ENCODE measurements at places on chromosomes 16 and 17. TPM values are rescaled to one million over a fixed set of nuclear protein-coding genes. Genes with fewer than 3 reads are reported as not detected.

GRCh38 chr16:27458258-27458657 lies 56.3 kb downstream of the IL21R start:
- peaks cover 60% of the 10 kb centered on the region for H3K4me1 ChIP-seq
- H3K27me3 ChIP-seq: no peaks in the 10 kb centered on the region
- H3K36me3 ChIP-seq: peaks cover 32% of the 10 kb centered on the region
- DNase-seq: no peak

GRCh38 chr16:56399047-56399446 lies 26.3 kb downstream of the AMFR start:
- no peaks in the 10 kb centered on the region for H3K4me1 ChIP-seq
- no peak for DNase-seq
- no peak overlapping the region for H3K27ac ChIP-seq
- no peak overlapping the region for H3K4me3 ChIP-seq
- peaks cover 43% of the 10 kb centered on the region for H3K36me3 ChIP-seq

DNA sequence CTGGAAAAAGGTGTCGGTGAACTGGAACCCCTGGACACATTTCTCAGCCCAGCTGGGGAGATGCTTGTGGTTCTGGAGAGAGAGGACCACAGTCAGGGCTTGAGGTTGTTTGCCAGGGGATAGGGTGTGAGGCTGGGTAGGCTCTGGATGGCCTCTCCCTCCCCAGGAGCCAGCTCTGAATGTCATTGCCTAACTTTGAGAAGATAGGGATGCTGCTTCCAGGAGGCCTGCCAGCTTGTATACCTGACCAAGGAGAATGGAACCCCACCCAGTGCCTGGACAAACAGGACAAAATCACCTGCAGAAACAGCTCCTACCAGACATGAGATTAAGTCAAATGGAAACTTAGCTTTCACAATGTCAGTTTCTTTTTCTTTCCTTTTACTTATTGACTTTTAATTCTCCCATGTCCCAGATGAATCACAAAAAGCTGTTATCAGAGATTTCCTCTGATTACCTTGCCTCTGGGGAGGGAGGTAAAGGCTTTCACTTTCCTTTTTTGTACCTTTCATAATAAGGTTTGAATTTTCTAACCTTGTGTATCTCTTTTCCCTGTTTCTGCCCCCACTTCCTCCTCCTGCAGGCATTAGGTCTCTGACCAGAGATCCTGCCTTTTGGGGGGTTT lies 29.8 kb upstream of the PLLP start:
- H3K27ac ChIP-seq: peak overlapping the region; percentile 72
- peaks cover 25% of the 10 kb centered on the region for H3K4me1 ChIP-seq
- DNase-seq: no peak
- H3K27me3 ChIP-seq: no peaks in the 10 kb centered on the region

DNA sequence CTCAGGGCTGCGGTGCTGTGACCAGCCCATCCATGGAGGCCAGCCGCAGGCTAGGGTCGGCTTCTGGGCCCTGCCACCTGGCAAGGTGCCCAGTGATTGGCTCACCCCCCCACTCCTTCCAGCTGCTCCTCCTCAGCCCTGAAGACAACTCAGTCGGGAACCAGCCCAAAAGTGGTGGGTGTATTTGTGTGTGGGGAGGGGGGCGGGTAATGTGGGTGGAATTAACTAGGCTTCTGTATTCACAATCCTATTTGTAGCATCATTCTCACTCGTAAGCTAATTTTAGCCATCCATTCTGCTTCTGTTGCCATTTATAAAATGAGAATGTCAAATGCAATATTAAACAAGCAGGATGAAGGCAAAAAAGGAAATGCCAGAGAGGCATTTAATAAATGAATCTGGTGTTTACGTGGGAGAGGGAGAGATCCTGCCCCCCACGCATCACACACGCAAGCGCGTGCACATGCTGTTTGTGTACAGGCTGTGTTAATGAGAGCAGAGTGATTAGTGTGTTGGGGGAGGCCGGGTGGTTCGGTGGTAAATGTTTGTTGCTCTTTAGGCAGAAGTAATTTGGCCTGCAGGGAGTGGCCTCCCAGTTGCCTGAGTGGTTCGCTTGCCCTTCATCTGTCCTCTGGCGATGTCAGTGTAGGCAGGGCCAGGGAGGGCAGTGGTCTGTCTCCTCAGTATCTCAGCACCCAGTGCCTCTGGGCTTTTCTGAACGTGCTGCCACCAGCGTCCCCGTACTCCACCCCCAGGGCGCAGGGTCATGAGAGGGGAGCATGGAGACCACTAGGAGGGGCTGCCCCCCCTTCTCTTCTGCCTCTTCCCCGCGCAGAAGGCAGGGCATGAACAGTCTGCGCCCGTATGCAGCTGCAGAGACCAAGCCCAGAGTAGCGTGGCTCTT lies 140.1 kb downstream of the CCDC182 start:
- H3K4me3 ChIP-seq: peak overlapping the region; percentile 73
- no peaks in the 10 kb centered on the region for H3K27me3 ChIP-seq
- peak; percentile 73 for DNase-seq

DNA sequence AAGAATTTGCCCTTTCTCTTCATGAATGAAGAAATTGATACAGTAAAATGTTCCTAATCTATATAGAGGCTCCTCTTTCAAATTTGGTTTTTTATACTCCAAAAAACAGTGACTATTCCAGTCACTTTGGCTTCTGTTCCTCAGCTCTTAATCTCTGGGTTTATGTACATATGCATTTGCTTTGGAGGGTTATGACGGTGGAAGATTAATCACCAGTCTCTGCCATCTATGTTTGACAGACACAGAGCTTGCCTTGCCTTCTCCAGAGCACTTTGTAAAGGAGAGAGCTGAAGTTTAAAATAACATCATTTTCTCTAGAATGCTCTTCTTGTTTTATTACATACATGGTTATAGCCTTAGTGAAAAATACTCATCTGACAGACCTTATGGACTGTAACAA lies 99.3 kb downstream of the NLK start:
- DNase-seq: no peak
- no peaks in the 10 kb centered on the region for H3K27me3 ChIP-seq
- no peaks in the 10 kb centered on the region for H3K4me1 ChIP-seq
- no peak overlapping the region for H3K27ac ChIP-seq
- H3K4me3 ChIP-seq: no peak overlapping the region

DNA sequence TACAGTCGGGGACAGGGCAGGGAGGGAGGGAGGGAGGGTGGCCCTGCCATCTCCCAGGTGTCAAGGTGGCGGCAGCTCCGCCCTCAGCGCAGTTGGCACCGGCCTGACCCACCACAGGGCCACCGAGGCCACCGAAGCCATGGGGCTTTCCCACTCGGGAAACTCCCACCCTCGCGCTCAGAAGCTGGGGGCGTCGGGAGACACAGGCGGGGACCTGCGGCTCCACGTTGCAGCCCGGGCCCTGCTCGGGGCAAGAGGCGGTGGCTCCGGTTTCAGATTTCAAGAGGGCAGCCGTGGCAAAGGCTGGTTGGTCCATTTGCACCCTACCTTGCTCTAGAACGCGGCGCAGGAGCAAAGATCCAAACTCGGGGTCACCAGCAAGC lies 544 bp downstream of the CYB561 start:
- no peaks in the 10 kb centered on the region for H3K36me3 ChIP-seq
- peaks cover 18% of the 10 kb centered on the region for H3K27me3 ChIP-seq
- peak overlapping the region; percentile 22 for H3K4me3 ChIP-seq
- no peak overlapping the region for H3K27ac ChIP-seq
- DNase-seq: no peak
- H3K4me1 ChIP-seq: peaks cover 33% of the 10 kb centered on the region

- H3K4me3 ChIP-seq: no peak overlapping the region
- H3K36me3 ChIP-seq: no peaks in the 10 kb centered on the region
- no peak for DNase-seq
- no peaks in the 10 kb centered on the region for H3K4me1 ChIP-seq
These were observed 172.0 kb upstream of the CIBAR2 start for GRCh38 chr16:85284141-85284817.

GRCh38 chr17:73437826-73438225 lies 126.0 kb upstream of the CDC42EP4 start:
- DNase-seq: no peak
- no peak overlapping the region for H3K27ac ChIP-seq
- H3K27me3 ChIP-seq: no peaks in the 10 kb centered on the region
- H3K4me3 ChIP-seq: no peak overlapping the region

DNA sequence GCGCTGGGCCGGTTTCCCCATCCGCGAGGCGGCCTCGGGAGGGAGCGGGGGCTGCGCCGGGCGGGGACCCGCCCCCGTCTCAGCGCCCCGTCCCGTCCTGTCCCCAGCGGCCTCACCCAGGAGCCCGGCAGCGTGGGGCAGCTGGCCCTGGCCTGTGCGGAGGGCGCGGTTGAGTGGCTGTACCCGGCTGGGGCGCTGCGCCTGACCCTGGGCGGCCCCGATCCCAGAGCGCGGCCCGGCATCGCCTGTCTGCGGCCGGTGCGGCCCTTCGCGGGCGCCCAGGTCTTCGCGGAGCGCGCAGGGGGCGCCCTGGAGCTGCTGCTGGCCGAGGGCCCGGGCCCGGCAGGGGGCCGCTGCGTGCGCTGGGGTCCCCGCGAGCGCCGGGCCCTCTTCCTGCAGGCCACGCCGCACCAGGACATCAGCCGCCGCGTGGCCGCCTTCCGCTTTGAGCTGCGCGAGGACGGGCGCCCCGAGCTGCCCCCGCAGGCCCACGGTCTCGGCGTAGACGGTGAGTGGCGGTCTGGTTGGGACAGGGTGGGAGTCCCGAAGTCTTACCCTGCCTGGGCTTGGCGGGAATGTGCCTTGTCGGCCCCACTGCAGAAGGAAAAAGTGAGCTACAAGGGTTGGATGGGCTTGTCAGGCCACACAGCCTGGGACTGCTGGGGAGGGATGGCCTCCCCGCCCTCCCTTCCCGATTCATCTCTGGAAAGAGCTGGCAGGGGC lies 720 bp downstream of the METRN start:
- H3K4me3 ChIP-seq: peak overlapping the region; percentile 43
- peaks cover 7% of the 10 kb centered on the region for H3K27me3 ChIP-seq
- H3K27ac ChIP-seq: no peak overlapping the region
- peaks cover 31% of the 10 kb centered on the region for H3K4me1 ChIP-seq

DNA sequence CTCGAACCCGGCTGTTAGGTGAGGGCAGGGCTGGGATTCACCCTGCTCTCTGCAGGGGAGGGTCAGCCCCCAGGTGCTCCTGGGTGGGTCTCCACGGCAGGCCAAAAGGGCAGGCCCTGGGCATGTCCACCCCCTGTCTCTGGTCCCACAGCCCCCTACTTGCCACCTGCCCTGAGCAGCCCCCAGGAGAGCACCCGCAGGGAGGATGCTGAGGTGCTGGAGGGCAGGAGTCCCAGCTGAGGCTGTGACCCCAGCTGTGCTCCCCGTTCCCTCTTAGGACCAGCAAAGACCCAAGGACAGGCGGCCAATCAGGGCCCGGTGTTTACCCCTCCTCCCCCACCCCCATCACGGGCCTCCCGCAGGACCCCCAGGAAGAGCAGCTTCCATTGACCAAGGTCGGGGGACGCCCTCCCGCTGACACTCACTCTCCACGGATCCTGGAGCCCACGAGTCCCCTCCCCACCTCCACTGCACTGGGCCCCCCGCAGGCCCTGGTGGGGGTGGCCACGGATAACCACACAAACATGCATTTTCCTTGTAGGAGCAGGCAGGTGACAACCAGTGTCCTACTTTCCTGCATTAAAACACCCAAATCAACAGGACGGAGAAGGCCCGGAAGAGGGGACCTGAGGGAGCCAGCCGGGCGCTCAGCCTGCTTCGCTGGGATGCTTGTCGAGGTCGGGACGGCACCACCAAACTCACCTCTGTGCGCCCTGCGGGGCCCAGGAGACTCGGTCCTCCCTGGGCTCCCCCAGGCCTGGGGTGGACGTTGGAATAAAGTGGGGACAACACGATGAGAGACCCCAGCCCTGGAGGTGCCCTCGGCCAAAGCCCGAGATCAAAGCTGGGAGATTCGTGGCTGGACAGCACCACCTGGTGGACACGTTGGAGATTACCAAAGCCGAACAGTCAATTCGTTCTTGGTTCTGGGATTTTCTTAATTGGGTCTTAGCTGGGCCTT lies 22.5 kb upstream of the ENPP7 start:
- no peaks in the 10 kb centered on the region for H3K4me1 ChIP-seq
- no peak overlapping the region for H3K4me3 ChIP-seq
- no peaks in the 10 kb centered on the region for H3K36me3 ChIP-seq
- peaks cover 3% of the 10 kb centered on the region for H3K27me3 ChIP-seq
- DNase-seq: peak; percentile 71
- H3K27ac ChIP-seq: no peak overlapping the region

- H3K36me3 ChIP-seq: peaks cover 17% of the 10 kb centered on the region
- H3K27ac ChIP-seq: no peak overlapping the region
- H3K4me3 ChIP-seq: no peak overlapping the region
- no peaks in the 10 kb centered on the region for H3K27me3 ChIP-seq
- H3K4me1 ChIP-seq: peaks cover 1% of the 10 kb centered on the region
- DNase-seq: no peak
These were observed 282.7 kb upstream of the TNRC6C start for GRCh38 chr17:77675816-77676215.

GRCh38 chr17:13107676-13108235 lies 89.9 kb upstream of the ELAC2 start:
- H3K4me1 ChIP-seq: no peaks in the 10 kb centered on the region
- no peaks in the 10 kb centered on the region for H3K36me3 ChIP-seq
- H3K27me3 ChIP-seq: no peaks in the 10 kb centered on the region
- DNase-seq: no peak

GRCh38 chr16:86157616-86158247 lies 258.8 kb downstream of the IRF8 start:
- peaks cover 4% of the 10 kb centered on the region for H3K36me3 ChIP-seq
- DNase-seq: no peak
- H3K4me1 ChIP-seq: peaks cover 4% of the 10 kb centered on the region
- no peak overlapping the region for H3K4me3 ChIP-seq
- H3K27ac ChIP-seq: no peak overlapping the region

DNA sequence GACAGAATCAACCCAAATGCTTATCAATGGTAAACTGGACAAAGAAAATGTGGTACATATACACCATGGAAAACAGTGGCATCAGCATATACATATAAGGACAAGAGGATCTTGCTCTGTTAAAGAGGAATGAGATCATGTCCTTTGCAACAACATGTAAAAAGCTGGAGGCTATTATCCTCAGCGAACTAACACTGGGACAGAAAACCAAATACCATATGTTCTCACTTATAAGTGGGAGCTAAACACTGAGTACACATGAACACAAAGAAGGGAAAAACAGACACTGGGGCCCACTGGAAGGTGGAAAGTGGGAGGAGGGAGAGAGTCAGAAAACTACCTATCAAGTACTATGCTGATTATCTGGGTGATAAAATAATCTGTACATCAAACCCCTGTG lies 447.3 kb upstream of the MAF start:
- H3K27me3 ChIP-seq: peaks cover 2% of the 10 kb centered on the region
- H3K36me3 ChIP-seq: no peaks in the 10 kb centered on the region
- H3K4me1 ChIP-seq: no peaks in the 10 kb centered on the region
- DNase-seq: no peak
- no peak overlapping the region for H3K27ac ChIP-seq

- H3K27ac ChIP-seq: no peak overlapping the region
- no peak for DNase-seq
- H3K27me3 ChIP-seq: no peaks in the 10 kb centered on the region
- no peak overlapping the region for H3K4me3 ChIP-seq
- H3K36me3 ChIP-seq: no peaks in the 10 kb centered on the region
These were observed 325.5 kb downstream of the C16orf95 start for GRCh38 chr16:86991679-86992078.

- H3K27me3 ChIP-seq: no peaks in the 10 kb centered on the region
- H3K36me3 ChIP-seq: peaks cover 17% of the 10 kb centered on the region
- peak; percentile 78 for DNase-seq
- peak overlapping the region; percentile 59 for H3K4me3 ChIP-seq
- H3K4me1 ChIP-seq: peaks cover 99% of the 10 kb centered on the region
These were observed 37.5 kb upstream of the CCR7 start for GRCh38 chr17:40602445-40603443.

- H3K4me1 ChIP-seq: no peaks in the 10 kb centered on the region
- DNase-seq: no peak
These were observed 58.2 kb upstream of the HAPSTR1 start for GRCh38 chr16:9033125-9033830.

MSL1 gene
- 83.2 TPM for total RNA-seq

C1QTNF1 gene
- total RNA-seq: not detected

C16orf74 gene
- 0.21 TPM for total RNA-seq

CORO6 gene
- total RNA-seq: 6.2 TPM

DNAI2 gene
- 0.84 TPM for total RNA-seq

SLC9A5 gene
- total RNA-seq: 3.1 TPM

HLF gene
- total RNA-seq: 0.21 TPM

CRHR1 gene
- not detected for total RNA-seq
